ENCODE measurements at places on chromosomes 6 and 20.

- no peak for DNase-seq
Measured at GRCh38 chr20:634148-634925, 18.7 kb downstream of the SRXN1 start.

DNA sequence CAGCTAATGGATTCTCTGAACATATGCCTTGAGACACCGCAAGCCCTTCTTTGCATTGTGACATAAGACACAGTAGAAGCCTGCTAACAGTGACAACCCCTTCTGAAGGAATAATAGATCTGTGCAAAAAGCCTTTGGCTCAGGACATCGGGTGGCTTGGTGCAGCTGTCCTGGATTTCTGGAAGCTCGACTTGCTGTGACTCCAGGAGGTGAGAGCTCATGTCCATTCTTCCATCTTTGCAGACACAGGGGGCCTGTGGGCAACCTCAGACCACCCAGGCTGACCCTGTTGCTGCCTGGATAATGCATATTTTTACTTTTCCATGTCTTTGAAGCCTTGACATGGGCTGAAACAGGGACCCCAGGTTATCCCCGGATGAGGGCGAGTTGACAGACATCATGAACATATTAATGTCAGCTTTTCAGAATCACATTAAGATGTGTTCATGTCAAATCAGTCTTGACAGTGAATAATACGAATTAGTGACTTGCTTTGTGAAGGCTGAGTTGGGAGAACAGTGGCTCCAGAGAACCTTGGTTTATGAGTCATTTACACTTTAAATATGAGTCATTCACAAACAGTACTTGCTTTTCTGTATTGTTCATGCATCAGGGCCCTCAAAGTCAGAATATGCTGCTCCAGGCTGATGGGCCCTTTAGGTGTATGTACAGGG, 66.8 kb upstream of the IYD start:
- no peak for DNase-seq

GRCh38 chr6:35468980-35469750, 964 bp downstream of the RPL10A start:
- DNase-seq, result no peak

GRCh38 chr6:41644297-41644879, 6.1 kb downstream of the MDFI start:
- DNase-seq, result no peak

GRCh38 chr6:33147807-33148666, 44.2 kb downstream of the COL11A2 start:
- no peak for DNase-seq

- no peak for DNase-seq
Measured at GRCh38 chr6:154814063-154814462, 80.8 kb downstream of the SCAF8 start.

GRCh38 chr6:7252390-7252789, 60.6 kb downstream of the SSR1 start:
- DNase-seq, result no peak

GRCh38 chr6:110265273-110265672, 85.0 kb downstream of the CDC40 start:
- DNase-seq, result no peak

GRCh38 chr6:2732503-2733089, 18.1 kb downstream of the MYLK4 start:
- no peak for DNase-seq

DNA sequence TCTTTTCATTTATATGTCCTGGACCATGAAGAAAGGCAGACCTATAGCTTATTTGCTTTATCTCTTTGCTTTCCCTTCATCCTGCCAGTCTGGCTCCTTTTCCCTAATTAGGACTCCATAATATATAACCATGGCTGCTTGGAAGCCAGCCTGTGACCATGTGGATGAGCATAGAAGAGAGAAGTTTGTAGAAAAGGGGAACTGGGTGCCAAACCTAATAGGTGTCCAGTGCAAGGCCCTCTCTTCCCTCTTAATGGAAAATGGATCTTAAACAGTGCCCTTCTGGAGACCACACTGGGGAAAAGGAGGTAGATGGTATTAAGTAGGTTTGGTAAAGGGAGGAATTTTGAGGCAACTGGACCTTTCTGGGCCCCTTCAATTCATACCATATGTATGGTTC, 16.7 kb upstream of the OSTM1 start:
- no peak for DNase-seq

- DNase-seq, result no peak
Measured at GRCh38 chr6:124076336-124077048, 272.8 kb downstream of the NKAIN2 start.

- DNase-seq, result no peak
Measured at GRCh38 chr6:151534576-151534975, 40.8 kb downstream of the CCDC170 start.

DNA sequence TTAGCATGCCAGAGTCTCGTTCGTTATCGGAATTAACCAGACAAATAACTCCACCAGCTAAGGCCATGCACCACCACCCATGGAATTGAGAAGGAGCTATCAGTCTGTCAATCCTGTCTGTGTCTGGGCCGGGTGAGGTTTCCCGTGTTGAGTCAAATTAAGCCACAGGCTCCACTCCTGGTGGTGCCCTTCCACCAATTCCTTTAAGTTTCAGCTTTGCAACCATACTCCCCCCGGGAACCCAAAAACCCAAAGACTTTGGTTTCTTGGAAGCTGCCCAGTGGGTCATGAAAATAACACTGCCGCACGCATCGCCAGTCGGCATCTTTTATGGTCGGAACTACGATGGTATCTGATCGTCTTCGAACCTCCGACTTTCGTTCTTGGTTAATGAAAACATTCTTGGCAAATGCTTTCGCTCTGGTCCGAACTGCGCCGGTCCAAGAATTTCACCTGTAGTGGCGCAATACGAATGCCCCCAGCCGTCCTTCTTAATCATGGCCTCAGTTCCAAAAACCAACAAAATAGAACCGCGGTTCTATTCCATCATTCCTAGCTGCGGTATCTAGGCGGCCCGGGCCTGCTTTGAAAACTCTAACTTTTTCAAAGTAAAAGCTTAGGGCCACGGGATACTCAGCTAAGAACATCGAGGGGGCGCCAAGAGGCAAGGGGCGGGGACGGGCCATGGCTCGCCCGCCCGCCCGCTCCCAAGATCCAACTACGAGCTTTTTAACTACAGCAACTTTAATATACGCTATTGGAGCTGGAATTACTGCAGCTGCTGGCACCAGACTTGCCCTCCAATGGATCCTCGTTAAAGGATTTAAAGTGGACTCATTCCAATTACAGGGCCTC, 1958.5 kb upstream of the DEFB115 start:
- no peak for DNase-seq

DNA sequence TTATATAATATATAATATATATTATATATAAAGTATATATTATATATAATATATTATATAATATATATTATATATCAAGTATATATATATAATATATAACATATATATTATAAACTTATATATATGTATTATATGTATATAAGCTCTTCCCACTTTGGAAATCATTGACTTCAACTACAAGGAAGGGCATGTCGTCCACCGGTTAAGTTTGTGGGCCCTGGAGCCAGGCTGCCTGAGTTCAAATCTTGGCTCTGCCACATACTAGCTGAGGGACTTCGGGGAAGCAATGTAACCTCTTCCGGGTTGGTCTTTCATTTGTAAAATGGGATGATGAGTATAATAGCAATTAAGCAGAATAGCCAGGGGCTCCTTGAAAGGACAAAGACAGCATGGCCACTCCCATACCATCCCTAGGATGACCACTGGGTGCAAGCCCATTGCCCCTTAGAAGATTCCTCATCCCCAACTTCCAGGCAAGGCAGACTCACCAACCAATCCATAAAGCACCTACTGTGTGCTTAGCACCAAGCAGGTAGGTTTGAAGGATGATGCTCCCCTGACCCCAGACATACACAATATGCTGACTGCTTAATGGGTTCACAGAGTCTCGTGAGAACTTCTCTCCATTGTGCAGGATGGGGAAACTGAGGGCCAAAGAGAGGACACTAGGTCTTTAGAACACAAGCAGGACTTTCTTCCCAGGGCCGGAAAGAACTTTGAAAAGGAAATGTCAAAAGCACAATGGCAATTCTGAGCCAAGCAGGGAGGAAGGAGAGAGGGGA, 163.2 kb downstream of the MRPL14 start:
- no peak for DNase-seq

- DNase-seq, result no peak
Measured at GRCh38 chr6:133047065-133047665, 194.0 kb upstream of the EYA4 start.

DNA sequence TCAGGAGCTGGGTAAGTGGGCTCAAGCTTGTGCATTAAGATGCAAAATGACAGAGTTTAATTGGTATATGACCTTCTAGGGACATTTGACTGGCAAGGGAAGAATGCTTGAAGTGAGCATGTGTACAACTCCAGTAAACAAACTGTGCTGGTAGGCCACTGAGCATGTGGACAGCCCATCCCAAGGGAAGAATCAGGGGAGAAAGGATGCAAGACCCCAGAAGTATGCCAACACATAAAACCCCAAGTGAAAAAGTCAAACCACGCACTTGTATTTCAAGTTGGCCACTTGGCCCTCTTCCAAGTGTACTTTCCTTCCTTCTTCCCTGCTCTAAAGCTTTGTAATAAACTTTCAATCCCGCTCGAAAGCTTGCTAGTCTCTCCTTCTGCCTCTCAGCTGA, 10.4 kb upstream of the THBD start:
- no peak for DNase-seq

DNA sequence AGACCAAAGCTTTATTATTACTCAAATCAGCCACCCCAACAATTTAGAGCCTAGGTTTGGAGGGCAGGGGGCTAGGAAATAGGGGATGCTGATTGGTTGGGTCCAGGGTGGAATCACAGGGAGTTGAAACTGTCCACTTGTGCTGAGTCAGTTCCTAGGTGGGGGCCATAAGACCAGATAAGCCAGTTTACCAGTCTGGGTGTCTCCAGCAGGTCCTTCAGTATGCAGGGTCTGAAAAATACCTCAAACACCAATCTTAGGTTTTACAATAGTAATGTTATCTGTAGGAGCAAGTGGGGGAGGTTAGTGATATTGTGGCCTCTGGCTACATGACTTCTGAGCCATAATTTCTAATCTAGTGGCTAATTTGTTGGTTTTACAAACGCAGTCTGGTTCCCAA, 63.2 kb downstream of the UBR2 start:
- DNase-seq, result no peak

DNA sequence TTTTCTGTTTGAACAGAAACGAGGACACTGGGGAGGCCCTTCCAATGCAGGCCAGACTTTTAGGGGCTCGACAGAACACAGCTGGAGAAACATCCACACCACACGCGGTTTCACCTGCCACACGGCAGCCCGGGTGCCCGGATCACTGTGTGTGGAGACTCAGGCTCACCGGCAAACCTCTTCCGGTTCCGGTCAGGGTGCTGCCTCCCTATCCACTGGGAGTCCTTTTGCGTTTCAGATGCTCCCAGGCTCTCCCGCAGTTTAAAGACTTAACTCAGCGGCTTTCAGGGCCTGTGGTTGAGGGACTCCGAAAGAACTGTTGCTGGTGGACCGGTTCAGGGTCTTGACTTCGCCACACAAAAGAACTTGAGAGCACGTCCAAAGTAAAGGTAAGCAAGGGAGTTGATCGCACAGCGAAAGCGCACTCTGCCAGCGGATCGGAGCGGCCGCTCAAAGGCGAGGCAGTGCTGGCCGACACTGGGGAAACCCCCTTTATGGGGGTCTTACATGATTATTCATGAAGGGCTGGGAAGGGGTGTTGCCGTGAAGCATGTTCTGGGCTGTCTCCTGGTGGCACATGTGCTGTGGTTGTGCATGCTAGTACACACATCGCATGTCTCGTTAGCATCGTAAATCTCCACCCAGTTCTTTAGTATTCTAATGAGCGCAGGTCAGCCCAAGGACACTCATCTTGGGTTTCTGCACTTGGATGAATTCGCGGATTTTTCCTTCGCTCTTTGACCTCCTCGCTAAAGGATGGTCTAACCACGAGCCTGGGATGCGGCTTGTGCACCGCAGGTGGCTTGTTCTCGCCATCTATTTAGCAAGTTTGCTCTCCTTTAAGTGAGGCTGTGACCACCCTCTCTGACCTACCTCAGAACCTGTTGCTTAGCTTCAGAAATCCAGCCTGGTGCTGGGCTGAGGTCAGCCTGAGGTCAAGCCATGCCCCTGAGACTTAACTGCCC, 180.3 kb downstream of the CDH26 start:
- DNase-seq, result no peak

GRCh38 chr6:156175971-156176421, 601.2 kb upstream of the ARID1B start:
- DNase-seq, result no peak

- DNase-seq, result no peak
Measured at GRCh38 chr6:74741646-74742045, 464.2 kb downstream of the COL12A1 start.

GRCh38 chr6:106421496-106421895, 61.0 kb downstream of the CRYBG1 start:
- no peak for DNase-seq

DNA sequence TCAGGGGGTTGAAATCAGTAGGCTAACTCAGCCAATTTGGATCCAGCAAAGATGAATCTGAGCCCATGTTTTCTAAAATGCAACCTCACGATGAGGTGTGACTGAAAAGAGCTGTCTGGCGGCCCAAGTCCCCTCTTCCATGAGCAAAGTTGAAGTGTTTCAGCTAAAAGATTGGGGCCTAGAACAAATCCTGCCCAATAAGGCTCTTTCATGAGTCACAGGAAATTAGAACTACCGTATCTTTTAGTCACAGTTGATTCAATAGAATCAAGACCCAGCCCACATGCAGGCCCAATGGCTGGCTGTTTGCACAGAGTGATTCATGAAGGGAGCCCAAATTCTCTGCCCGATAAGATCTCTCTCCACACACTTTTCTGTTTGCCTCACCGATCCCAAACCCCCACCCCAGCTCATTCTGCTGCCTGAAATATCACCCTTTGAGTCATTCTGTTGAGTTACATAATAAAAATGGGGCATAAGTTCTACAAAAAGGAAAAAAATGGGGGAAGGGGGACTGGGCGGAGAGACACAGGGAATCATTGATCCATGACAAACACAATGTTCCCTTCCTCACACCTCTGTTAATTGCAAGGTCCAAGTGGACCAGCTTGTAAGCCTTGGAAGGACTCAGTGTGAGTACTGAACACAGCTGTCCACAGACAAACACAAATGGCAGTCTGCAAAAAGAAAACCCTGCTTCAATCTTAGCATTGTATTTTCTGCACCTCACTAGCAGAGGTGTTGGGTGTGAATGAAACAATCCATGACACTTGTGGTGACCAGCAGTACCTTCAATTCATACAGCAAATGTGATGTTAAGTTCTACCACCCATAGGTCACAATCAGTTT, 13.8 kb downstream of the FOXQ1 start:
- DNase-seq, result peak; percentile 71

DNA sequence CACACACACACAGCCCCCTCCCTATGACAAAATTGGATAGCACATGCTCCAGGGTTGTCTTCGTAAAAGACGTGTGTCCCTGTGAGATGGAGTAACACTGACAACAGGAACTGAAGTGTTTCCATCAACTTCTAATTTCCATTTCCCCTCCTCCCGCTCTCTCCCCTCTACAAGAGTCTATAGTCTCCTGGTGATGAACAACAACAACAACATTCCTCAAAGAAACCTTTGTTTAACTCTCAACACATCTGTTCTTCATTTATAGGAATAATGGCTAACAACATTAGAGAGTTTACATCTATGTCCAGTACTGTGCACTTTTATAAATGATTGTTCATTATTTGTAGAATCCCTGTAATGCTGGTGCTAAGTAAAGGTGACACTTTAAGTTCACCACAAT, 205.8 kb upstream of the SSTR4 start:
- no peak for DNase-seq

All from GM04504 (cell line).